Urothelium cell line (cell line): ENCODE measurements at places on chromosomes 7 and 10.

GRCh38 chr10:17406036-17406834 is 48.2 kb downstream of the ST8SIA6 start:
- no peak for DNase-seq

DNA sequence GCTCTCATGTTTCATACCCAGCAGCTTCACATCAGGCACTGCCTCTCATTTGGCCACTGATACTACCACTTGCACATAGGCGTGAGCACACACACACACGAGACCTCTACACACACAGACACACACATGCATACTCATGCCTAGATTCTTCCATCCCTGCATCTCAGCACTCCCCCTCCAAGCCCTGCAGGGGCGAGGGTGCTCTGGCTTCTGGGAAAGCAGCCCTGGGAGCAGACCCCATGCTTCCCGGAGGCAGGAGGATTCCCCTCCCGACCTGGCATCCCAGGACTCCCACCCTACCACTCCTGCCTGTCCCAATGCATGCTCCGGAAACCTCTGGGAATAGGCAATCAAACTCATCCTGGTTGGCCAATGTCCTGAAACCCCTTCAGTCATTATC is 89.1 kb upstream of the SMNDC1 start:
- no peak for DNase-seq

DNA sequence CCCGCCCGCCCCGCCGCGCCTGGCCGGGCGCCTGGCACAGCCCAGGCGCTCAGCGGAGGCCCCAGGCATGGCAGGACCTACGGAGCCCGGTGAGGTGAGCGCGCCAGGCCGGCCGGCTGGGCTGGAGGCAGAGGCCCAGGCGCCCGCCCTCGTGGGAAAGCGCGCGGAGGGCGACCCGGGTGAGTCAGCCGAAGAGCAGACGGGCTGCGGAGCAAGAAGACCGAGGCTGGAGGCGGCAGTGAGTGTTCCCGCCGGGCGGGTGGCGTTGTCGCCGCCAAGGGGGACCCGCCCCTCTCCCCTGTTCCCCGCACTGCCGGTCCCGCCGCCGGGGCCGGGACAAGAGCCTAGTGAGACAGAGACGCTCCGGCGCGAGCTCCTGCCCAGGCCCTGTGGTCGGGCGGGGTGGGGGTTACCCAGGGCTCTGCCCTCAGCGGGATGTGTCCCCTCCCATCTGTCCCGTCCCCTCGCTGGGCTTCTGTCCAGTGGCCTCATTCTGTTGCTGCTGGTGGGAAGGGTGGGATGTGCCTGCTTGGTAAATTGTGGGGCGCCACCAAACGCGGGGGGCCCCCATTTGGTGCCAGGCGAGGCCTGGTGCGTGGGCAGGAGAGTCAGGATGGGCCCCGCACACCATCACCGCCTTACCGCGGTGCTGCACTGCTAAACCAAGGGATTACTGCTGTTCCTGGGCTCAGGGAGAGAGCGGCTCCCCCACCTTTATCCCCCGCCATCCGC is 17.0 kb upstream of the NODAL start:
- DNase-seq = peak; percentile 85

DNA sequence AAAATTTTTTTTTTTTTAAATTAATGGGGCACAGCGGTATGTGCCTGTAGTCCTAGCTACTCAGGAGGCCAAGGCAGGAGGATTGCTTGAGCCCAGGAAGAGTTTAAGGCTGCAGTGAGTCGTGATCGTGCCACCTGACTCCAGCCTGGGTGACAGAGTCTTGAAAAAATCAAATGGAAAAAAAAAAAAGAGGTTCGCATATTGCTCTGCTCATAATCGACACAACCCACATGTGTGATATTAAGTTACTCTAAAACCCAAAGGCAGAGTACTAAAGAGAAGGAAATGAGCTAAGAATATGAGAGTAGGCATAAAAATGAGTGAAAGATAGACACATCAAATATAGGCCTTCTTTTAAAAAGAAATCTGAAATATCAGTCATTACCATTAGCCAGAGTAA is 66.3 kb downstream of the IGF2BP3 start:
- DNase-seq = no peak

DNA sequence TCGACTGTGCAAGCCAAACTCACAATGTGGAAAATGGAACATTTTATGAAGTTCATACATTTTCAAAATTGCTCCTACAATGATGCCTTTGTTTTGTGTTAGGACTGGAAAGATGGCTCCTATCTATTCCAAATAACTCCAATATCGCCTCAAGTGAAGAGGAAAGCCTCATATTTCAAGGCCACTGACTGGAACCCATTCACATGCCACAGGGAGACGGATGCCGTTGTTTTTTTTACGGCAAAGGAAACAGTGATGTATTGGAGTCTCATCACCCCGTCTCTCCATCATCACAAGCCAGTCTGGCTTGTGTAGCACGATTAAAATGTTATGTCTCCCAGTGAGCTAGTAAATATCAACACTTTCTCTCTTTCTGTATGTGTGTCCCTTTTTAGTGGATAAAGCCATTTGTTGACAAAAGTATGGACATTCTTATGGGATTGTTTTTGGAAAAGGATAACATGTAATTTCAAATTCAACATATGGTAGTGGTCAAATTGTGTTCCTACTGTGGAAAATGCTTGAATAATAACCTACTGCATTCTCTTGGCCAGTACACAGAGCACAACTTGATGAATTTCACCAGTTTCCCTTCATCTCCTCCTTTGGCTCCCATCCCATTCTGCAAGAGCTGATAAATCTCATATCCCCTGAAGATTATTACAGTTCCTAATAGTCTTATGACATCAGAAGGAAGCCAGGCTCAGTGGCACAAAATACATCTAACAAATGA is 109.5 kb upstream of the PITRM1 start:
- DNase-seq = no peak

GRCh38 chr7:142771353-142771723 is 568 bp downstream of the PRSS2 start:
- no peak for DNase-seq

- no peak for DNase-seq
Measured at GRCh38 chr7:69625238-69625637, 27.0 kb downstream of the AUTS2 start.

DNA sequence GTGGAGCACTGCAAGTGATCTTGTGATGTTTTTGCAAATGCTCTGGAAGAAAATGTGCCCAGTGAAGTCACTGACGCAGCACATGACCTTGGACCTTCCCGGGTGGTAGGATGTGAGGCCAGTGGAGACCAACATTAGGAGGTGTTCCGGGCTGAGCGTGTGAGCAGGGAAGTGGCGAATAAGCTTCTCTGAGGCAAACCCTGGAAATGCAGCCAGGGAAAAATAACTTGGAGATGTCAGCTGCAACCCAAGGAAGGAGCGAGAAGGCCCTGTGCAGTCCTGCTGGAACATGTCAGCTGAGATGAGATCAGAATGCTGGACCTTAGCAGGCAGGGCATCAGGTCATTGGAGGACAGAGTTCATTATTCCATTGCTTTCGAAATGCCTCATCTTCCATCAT is 18.6 kb upstream of the SDK1 start:
- no peak for DNase-seq

- peak; percentile 77 for DNase-seq
Measured at GRCh38 chr10:123583639-123584418, 82.3 kb upstream of the GPR26 start.

DNA sequence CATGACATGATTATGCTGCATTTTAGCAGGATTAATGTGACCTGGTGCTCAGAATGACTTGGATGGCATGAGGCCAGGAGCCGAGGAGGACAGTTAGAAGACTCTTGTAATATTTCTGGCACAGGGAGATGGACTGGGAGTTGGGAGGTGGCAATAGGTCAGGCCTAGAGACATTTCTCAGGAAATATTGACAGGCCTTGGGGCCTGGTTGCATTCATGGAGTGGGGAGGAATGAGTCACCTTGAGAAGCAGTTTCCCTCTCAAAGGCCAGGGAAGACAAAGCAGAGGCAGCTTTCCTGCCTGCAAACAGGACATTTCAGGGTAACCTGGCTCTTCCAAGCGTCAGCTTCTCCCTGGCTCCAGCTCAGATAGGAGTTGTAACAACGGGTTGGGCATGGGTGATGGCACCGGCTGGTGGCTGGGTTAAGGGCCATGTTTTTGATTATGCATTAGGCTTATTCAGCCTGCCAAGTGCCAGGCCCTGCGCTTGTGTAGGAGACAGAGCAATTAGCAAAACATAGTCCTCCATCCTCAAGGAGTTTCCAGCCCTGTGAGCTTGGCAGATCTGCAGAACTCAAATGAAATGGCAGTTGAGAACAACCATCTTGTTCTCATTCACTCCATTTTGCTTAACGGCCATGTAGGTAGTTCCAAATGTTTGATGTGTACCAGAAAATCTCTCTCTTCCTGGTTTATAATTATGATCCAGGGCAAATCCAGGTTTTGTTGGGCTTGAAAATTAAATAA is 38.2 kb downstream of the HK1 start:
- DNase-seq = peak; percentile 33

DNA sequence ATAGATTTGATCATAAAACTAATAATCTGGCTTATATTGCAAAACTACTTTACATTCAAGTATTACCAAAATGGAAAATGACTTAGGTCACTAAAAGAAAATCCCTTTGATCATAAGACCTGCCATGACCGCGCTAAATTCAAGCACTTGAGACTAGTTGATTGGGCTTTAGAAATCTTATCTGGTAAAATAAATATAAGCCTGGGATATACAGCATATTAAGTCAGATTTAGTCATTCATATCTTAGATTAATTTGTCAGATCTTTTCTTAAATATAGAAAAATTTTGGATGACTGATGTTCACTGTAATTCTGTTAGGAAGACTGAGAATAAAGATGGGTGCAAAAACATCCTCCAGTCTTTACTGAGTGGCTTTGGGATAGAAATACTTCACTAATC is 450.0 kb downstream of the HTR7 start:
- DNase-seq = no peak

DNA sequence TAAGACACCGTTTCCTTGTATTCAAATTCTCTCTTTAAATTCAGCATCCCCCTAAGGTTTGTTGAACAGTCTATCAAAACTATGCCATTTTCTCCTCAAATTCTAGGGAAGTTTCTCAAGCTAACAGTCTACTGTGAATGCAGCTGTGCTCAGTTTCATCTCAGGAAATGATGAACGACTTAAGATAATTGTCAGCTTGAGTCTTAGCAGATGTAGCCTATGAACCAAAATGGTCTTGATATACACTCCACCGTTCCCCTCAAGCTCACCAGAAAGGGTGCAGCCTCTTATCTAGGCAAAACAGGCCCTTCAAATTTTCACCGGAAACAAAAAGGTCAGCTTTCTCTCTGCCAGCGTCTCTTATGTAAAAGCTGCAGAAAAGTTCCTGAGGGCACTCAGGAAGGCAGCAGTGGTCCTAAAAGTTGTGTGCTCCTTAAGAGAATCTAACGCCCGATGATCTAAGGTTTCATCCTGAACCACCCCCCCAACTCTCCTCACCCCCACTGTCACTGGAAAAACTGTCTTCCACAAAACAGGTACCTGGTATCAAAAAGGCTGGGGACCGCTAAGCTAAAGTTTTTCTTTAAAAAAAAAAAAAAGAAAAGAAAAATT is 2.1 kb downstream of the DNAJC9 start:
- no peak for DNase-seq

- peak; percentile 18 for DNase-seq
Measured at GRCh38 chr7:134885967-134886352, 100.3 kb upstream of the AGBL3 start.

DNA sequence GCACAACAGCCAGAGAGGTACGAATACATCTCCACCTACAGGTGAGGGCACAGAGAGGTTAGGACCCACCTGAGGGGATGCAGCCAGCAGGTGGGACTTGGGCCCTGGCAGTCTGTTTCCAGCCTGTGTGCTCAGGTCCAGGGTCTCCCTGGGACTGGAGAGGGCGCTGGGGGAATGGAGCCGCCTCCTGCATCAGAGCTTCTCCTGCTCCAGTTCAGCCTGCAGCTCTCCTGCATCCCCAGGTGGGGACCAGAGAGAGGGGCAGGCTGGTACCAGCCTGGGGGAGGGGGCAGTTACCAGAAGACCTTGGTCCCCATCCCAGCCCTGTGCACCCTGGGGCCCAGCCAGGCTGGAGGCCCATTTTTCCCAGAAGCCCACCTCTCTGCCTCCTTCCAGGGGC is 80.7 kb downstream of the LHPP start:
- no peak for DNase-seq

DNA sequence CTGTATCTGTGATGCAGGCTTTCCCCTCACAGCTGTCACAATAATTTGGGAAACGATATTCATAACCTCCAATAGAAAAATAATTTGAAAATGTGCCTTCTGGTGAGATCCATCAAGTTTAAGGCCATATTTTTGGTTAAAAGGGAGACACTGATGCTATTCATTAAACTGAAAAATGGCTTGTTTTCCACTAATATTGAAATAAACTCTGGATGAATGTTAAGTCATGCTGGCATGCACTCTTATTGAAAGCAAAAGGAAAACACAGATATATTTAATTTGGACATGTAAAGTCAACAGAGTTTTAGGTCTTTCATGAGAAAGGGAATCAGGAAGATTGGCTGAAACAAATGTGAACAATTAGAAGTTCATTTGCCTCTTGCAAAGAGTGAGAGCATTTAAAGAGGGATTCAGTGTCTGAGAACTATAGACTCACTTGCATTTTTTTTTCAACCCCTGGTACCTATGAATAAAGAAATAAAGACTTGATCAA is 879.2 kb downstream of the LRMDA start:
- no peak for DNase-seq

GRCh38 chr10:116138897-116139296 is 134.1 kb downstream of the GFRA1 start:
- DNase-seq = no peak

GRCh38 chr7:17934094-17934493 is 6.2 kb downstream of the SNX13 start:
- no peak for DNase-seq

- no peak for DNase-seq
Measured at GRCh38 chr7:40714363-40715052, 579.7 kb downstream of the SUGCT start.
